ENCODE measurements at places on chromosomes 5 and 9.
A peak's percentile ranks its signal among the peaks of the same experiment; 100 is the strongest.

- peak; percentile 83 for DNase-seq
Observed at GRCh38 chr5:178232124-178232919, at the start of gene PHYKPL. TSS of gene PHYKPL (minus strand) at chr5:178232802. CDS start at chr5:178232550, 252 bp downstream.

GRCh38 chr5:17431272-17432050 is 66.6 kb upstream of the TAF11L2 start:
- no peak for DNase-seq

- no peak for DNase-seq
Observed at GRCh38 chr5:127089191-127089590, 15.9 kb upstream of the C5orf63 start.

DNA sequence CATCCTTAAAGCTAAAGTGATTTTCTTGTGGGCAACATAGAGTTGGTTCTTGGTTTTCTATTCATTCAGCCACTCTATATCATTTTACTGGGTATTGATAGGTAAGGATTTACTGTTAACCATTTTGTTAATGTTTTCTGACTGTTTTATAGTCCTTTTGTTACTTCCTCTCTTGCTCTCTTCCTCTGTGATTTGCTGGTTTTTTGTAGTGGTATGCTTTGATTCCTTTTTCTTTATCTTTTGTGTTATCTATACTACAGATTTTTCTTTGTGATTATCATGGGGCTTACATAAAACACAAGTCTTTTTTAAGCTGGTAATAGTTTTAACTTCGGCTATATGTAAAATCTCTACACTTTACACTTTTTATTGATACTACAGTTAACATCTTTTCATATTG is 43.3 kb downstream of the CREBRF start:
- no peak for DNase-seq

GRCh38 chr9:98789483-98790133 is 6.7 kb downstream of the ANKS6 start:
- no peak for DNase-seq

DNA sequence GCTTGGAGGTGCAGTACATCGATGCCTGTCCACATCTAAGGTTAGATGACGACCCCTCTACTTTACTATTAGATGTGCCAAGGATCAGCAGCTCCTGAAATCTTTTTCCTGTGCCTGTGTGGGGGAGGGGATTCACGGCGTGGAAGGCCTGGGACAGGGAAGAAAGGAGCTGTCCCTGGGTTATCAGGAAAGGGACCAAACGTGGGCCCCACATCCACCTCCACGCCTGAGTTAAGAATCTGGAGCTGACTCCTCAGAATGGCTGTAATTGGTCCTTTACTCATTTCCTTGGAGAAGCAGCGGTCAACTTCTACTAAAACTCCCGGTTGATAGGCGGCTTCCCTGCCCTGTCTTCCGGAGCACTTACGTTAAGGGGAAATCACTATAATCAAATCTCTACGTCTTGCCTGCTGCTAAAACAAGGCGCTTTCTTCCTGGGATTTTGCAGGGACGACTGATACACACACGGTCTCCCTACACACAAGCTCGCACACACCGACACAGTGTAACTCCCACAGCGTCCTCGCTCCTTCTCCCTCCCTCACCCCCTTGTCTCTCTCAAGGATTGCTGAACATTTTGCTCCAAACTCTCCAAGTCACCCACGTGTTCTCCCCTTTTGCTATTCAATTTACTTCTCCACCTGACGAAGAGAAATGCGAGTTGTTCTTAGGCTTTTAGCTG is 1.4 kb downstream of the PDE4D start:
- no peak for DNase-seq

- DNase-seq = no peak
Observed at GRCh38 chr5:9241479-9242305, 304.2 kb downstream of the SEMA5A start.

- DNase-seq = no peak
Observed at GRCh38 chr5:177458912-177459350, 12.3 kb downstream of the PRR7 start.

DNA sequence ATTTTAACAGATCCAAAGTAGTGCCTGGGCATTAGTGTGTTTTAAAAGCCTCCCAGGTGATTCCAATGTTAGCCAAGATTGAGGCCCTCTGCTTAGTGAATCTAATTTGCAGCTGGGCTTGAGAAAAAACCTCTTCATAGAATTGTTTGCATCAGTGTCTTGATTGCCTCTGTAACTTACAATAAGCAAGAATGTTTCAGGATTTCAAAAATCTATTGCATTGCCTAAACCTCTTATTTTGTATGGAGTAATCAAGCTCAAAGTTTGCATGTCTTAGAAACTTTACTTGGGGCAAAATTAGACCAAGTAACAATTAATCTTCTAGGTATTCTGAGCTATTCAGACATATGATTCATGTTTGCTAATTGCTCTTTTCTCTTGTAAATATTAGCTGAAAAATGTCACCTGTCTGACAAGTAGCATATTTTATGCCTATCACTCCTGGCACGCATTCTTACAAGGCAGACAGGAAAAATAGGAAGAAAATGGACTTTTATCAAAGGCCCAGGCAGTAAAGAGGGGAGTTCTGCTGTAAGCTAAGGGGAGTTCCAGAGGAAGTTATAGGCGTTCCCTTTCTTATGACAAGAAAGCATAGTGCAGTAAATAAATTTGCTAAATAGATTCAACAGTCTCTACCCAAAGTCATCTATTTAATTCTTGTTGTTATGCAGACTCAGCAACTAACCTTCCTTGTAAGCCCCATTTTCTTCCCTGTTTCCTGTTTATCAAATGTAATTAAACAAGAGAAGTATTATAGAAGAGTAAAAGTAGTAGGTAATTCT is 21.0 kb downstream of the PDCD1LG2 start:
- DNase-seq = no peak

- no peak for DNase-seq
Observed at GRCh38 chr9:17942498-17942897, 363.6 kb downstream of the SH3GL2 start.

DNA sequence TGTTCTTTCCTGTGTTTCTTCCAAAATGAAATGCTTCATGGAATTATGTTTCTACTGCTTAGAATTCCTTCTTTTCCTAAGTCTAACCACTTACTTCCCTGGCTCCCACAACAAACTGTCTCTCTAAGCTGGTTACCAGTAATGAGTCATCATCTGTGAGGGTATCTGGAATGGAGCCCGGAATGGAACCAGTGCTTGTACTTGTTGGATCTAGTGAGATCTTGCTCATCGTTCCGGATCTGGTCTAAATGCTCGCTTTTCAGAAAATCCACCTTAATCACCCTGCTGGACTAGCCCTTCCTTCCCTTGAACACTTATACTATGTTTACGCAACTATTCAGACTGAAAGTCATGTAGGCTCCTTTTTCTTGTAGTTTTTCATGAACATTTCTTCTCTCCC is 184.8 kb downstream of the PBX3 start:
- no peak for DNase-seq
